Activated naive CD8-positive, alpha-beta T cell treated with anti-CD3 and anti-CD28 coated beads for 36 hours (primary cell): ENCODE measurements at places on chromosomes 5 and 9. TPM values are rescaled to one million over a fixed set of nuclear protein-coding genes. Genes with fewer than 3 reads are reported as not detected.

- DNase-seq = no peak
Measured at GRCh38 chr5:168737066-168737465, 157.9 kb upstream of the PANK3 start.

GRCh38 chr5:168131519-168131918 lies 159.9 kb upstream of the WWC1 start:
- no peak for DNase-seq

Gene OLFM1
- not detected for total RNA-seq

Gene PTGDS
- not detected for total RNA-seq

Gene GFRA3
- not detected for total RNA-seq

Gene FST
- total RNA-seq = 0.10 TPM
